ENCODE measurements at places on chromosomes 16 and 17. TPM values are rescaled to one million over a fixed set of nuclear protein-coding genes. Genes with fewer than 3 reads are reported as not detected.

TP53TG3B gene
- total RNA-seq, result not detected

FBXO39 gene
- total RNA-seq, result not detected

KRT17 gene
- total RNA-seq, result not detected

PMFBP1 gene
- 0.51 TPM for total RNA-seq

MRC2 gene
- 91.9 TPM for total RNA-seq

SHBG gene
- 0.82 TPM for total RNA-seq

TSNAXIP1 gene
- 0.85 TPM for total RNA-seq

CES1 gene
- total RNA-seq, result 43.9 TPM

RAB11FIP4 gene
- total RNA-seq, result 7.7 TPM

GPS1 gene
- total RNA-seq, result 87.8 TPM

HOXB5 gene
- total RNA-seq, result 0.37 TPM

CFAP97D1 gene
- not detected for total RNA-seq

LCMT1 gene
- total RNA-seq, result 41.6 TPM

ABCC6 gene
- 5.7 TPM for total RNA-seq

TSPAN10 gene
- total RNA-seq, result not detected

HS3ST3A1 gene
- total RNA-seq, result 4.7 TPM

PHAF1 gene
- 11.4 TPM for total RNA-seq

KRTAP4-3 gene
- total RNA-seq, result not detected

KRT14 gene
- not detected for total RNA-seq

AXIN1 gene
- total RNA-seq, result 8.4 TPM

CACNG5 gene
- not detected for total RNA-seq

TSC2 gene
- 72.4 TPM for total RNA-seq

CCL13 gene
- 4.3 TPM for total RNA-seq

OSGIN1 gene
- total RNA-seq, result 2.7 TPM

AHSP gene
- not detected for total RNA-seq

TUBB3 gene
- total RNA-seq, result 6.6 TPM

KRT28 gene
- total RNA-seq, result not detected

UBE2O gene
- total RNA-seq, result 24.2 TPM

C16orf95 gene
- 5.4 TPM for total RNA-seq

ZFP3 gene
- total RNA-seq, result 14.2 TPM

NXPH3 gene
- 6.5 TPM for total RNA-seq

COA3 gene
- 74.4 TPM for total RNA-seq

Data from right cardiac atrium (tissue), 5 donors.